ENCODE measurements at places on chromosomes 2 and 18. TPM values are rescaled to one million over a fixed set of nuclear protein-coding genes. Genes with fewer than 3 reads are reported as not detected.

EMILIN1 gene
- 0.75 TPM for total RNA-seq

DNA sequence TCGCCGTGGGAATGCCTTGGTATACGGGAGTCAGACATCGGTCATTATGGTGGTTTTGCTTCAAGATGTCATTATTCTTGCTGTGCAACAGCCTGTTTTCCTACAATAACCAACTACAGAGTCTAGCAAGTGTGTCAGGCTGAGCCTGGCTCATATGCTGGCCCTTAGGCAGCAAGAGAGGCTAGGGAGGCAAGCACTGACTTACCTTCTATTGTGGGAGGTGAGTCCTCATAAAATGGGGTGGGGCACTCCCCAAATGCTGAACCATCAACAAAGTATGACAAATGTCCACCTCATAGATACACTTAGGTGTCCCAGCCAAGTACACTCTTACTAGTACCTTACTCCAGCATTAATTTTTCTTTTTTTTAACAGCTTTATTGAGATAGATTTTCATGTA, 77.0 kb upstream of the ATL2 start:
- no peak for DNase-seq

WDR12 gene
- total RNA-seq: 51.8 TPM

DNA sequence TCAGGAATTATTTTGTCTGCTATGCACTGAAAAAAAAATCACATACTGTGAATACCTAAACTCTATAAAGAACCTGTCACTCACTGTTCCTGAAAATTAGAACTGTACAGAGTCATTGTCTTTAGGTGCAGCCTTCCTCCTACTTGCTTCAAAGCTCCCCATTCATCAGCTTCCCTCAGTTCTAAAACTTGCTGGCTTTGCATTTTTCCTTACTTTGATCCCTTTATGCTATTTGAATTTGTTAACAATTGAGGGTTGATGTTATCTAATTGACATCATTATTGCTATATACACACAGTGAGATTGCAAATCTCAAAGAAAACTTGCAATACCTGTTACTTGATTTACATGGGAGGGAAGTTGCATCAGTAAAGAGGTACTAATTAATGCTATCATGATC, 48.3 kb downstream of the PTH2R start:
- DNase-seq: no peak

NT5DC4 gene
- not detected for total RNA-seq

DNA sequence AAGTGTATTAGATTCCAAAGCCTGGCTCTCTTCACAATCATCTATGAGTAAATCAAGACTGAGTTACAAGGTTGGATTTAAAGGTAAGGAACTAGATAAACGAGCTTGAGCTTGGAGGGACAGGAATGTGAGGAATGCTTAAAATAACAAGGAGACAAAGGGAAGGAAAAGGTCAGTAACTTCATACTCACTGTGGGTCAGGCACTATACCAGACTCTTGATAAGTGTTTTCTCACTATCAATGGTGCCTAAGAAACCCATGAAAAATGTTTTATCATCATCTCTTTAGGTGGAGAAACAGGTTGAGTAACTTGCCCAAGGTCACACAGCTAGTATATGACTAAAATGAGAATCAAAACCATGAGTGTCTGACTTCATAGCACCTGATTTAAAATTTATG, 212.1 kb downstream of the CDH2 start:
- DNase-seq: no peak

DNA sequence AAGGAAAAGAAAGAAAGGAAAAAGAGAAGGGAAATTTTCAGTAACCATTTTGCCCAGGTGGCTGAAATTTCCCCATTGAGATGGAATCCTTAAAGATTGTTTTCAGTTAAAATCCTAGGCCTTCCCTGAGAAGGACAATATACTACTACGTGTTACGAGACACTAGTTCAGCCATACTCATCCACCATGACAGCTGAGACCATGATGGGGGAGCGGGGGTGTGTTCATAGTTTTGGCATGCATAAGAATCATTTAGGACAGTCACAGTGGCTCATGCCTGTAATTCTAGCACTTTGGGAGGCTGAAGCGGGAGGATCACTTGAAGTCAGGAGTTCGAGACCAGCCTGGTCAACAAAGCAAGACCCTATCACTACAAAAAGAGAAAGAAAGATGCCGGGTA, 28.0 kb downstream of the PLA2R1 start:
- no peak for DNase-seq

DNA sequence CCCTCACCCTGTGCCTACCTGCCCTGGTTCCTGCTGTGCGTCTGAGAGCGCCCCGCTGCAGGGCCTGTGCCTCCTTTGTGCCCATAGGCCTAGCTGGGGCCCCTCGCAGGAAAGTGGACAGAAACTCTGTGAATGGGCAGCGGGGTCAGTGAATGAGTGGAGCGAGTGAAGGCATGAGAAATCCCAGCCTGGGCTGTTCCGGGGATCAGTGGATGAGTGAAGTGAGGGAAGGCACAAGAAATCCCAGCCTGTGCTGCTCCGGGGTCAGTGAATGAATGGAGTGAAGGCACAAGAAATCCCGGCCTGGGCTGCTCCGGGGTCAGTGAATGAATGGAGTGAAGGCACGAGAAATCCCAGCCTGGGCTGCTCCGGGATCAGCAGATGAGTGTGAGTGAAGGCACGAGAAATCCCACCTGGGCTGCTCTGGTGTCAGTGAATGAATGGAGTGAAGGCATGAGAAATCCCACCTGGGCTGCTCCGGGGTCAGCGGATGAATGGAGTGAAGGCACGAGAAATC, 2.0 kb downstream of the COLEC11 start:
- DNase-seq: no peak

- no peak for DNase-seq
Measured at GRCh38 chr2:204933735-204934374, 388.6 kb downstream of the PARD3B start.

FAM110C gene
- 2.1 TPM for total RNA-seq

DNA sequence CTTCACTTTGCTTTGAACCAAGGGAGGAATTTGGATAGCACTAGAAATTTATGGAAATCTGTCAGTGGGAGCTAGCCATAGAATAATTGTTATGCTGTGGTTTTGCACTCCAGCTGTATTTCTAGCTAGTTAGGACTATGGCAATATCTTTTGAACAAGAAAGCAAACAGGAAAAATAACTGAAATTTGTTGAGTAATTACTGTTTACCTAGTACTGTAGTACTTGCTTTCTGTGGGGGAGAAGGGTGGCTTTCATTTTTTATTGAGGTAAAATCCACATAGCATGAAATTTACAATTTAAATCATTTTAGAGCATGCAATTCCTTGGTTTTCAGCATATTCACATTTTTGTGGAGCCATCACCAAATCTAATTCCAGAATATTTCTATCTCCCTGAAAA, 28.4 kb downstream of the MBD5 start:
- no peak for DNase-seq

DNA sequence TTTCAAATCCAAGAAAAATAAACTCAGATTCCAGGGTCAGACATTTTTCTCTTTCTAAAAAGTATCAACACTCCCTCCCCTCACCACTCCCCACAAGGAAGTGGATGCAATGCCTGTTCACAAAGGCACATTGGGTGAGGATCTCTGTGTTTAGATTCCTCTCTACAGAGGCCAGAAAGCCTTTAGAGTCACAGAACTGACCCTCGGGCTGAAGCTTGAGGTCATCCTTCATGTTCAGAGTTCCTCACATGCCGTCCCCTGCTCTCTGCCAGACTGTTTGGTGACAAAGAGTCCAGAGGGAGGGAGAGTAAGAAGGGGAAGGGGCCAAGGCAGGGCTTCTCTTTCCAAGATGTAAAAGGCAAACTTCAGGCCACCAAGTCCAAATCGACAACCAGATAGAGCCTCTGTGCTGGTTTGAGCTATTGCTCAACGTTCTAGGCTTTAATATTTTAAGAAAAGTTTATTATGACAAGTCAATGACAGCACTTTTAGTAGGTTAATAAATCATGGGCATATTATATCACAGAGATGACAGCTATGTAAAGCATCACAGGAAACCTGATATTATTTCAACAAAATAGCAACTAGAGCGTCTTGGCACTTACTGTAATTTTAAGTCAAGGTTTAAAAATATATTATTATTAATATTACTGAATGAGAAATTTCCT, 269.4 kb downstream of the ETAA1 start:
- no peak for DNase-seq

DNA sequence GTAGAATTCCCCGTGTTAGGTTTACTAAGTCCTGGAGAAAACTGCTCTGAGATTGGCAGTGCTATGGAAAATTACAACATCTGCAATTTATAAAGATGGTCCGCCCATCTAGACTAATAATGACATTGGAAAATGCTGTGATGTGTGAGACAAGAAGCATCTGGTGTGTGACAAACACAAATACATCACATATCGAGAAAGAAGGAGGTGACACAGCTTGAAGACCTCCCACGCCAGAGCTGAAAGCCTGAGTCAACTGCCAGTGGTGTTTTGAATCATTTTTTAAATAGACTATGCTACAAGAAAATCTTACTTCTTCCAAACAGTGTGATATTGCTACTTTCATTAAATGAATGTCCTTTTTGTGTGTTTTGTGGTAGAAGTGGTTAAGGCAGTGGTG, 8.6 kb upstream of the ANO7 start:
- DNase-seq: no peak

TRIM43 gene
- total RNA-seq: not detected

DNA sequence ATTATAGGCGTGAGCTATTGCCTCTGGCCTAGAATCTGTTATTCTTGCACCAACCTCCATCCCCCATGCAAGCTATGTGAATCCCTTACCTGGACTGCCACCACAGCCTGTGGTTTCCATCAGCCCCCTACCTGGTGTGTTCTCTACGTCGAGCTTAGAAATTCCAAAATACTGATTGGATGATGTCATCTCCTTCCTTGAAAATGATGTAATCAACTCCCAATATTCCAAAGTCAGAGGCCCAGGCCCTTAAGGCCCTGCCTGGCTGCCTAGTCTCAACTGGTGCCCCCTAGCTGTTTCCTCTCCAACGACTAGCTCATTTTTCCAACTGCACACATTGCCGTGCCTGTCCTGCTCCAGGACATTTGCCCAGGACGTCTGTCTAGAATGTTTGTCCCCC, 41.3 kb upstream of the GBX2 start:
- no peak for DNase-seq

GRCh38 chr2:212414767-212415211, 123.8 kb downstream of the ERBB4 start:
- DNase-seq: no peak

- DNase-seq: no peak
Measured at GRCh38 chr2:172089005-172089504, 3.7 kb downstream of the DLX1 start.

LTBP1 gene
- total RNA-seq: 0.37 TPM

GKN2 gene
- total RNA-seq: not detected

DNA sequence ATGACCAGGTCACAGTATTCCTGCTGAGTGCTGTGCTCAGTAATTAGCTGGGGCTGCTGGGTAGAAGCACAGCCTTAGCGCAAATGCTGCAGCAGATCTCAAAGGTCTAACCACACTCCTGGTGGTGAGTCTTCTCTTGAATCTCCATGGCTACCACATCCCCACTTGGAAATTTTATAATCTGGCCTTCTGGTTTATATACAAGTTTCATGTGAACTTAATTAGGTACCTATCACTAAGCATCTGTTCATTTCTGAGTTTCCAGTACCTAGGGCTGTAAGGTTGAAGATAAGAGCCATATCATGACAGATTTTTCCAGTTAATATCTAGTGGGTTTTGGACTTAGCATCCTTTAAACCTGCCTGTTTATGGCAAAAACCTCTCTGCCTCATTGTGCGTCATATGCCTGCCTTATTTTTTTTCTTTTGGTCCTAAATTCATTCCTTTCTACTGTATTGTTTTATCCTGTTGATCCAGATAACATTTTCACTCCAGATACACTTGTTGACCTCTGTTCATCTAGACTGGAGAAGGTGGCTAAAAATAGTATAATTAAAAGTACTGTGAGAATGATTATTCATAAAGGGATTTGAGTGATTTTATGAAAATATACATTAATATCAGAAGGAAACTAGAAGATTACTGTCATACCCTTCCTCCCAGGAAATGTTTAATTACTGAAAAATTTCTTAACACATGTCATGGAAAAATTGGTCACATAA, 168.4 kb upstream of the THUMPD2 start:
- no peak for DNase-seq

GRCh38 chr2:216194013-216194412, 84.9 kb downstream of the XRCC5 start:
- no peak for DNase-seq

- DNase-seq: no peak
Measured at GRCh38 chr18:5620289-5620688, 76.5 kb upstream of the EPB41L3 start.

GRCh38 chr2:108701208-108701607, 18.1 kb upstream of the RANBP2 start:
- DNase-seq: no peak

GRCh38 chr2:83817511-83817910, 641.6 kb downstream of the SUCLG1 start:
- DNase-seq: no peak

GRCh38 chr2:10906926-10907625, 4.7 kb upstream of the KCNF1 start:
- no peak for DNase-seq

UGT1A5 gene
- total RNA-seq: not detected

DNA sequence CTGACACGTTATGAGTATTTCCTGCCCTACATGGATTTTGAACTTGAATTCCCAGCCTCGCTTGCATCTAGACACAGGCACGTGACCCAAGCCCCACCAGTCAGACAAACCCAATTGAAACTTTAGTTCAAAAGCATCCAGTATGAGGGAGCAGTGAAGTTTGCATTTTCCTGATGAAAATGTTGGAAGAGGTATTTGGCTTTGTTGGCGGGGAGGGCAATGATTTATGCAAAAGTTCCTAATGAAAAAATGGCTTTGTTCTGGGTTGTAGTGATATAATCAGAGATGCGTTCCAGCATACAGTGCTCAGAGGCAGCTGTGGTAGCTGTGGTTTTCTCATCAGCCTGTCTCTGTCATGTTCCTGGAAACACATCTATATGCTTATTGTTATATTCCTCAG, 36.8 kb upstream of the CPS1 start:
- no peak for DNase-seq

GRCh38 chr2:181685150-181685688, 4.9 kb upstream of the NEUROD1 start:
- DNase-seq: no peak

- no peak for DNase-seq
Measured at GRCh38 chr2:58541511-58541910, 300.4 kb upstream of the FANCL start.

Data from activated CD8-positive, alpha-beta memory T cell treated with anti-CD3 and anti-CD28 coated beads, Interleukin-2, amount 10 ng/mL, durations not matched to agents 7 days and 5 days (primary cell).